ENCODE measurements at places on chromosomes 1 and 21. TPM values are rescaled to one million over a fixed set of nuclear protein-coding genes. Genes with fewer than 3 reads are reported as not detected.

Gene IL20
- not detected for total RNA-seq

Gene SPRR2E
- not detected for total RNA-seq

Gene CZIB
- total RNA-seq, result 48.4 TPM

Gene DNAJC6
- 1.5 TPM for total RNA-seq

Gene PSEN2
- total RNA-seq, result 19.4 TPM

Gene CCDC30
- 8.6 TPM for total RNA-seq
